ENCODE measurements at places on chromosomes 4 and X. TPM values are rescaled to one million over a fixed set of nuclear protein-coding genes. Genes with fewer than 3 reads are reported as not detected.
A peak's percentile ranks its signal among the peaks of the same experiment; 100 is the strongest.

- DNase-seq: no peak
Measured at GRCh38 chr4:39840027-39840426, 137.7 kb downstream of the PDS5A start.

DNA sequence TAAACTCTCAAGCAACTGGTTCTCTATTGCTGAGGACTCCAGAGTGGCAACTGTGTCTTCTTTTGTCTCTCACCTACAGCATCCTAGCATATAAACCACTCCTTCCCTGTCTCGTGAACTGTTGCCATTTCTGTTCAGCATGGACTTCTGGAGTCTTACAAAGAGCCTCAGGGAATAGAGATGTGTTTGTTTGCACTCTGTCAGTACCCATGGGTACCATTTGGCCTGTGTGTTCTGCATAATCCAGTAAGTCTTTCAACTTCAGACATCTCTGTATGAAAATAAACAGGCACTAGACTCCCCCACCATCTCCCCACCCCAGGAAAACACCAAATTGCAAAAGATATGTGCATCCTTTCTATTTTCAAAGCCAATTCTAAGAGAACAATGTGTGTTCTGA lies 1351.6 kb upstream of the PABPC4L start:
- no peak for DNase-seq

DNA sequence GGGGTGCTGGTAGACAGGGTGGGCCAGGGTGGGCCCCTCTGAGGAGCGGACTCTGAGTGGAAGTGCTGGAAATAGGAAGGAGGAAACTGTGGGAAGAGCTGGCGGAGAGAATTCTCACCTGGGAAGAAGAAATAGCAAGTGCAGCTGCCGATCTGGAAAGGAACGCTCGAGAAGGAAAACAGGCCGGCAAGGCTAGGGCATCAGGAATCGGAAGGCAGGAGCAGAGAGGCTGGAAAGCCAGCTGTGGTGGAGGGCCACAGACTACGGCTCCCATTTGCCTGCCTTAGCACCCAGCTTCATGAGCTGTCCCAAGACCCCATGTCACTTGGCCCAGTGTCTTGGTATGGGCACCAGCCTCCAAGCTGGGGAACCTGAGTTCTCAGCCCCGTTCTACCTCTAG lies 37.3 kb downstream of the DCTD start:
- no peak for DNase-seq

DNA sequence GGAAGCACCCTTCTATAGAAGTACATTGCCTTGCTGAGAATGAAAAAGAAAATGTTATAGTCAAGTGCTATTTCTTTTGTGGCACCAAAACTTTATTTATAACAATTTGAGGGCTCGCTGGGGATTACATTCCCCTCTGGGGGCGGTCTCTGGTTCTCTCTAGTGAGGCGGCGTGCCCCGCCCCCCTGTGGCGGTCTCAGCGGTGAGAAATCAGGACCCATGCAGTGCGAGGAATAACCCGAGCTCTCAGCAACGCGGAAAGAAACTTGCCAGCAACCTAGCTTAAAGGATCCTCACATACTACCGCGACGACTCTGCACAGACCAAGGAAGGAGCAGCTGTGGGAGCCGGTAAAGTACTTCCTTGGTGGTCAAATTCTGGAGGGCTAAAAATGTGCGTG lies 83.4 kb upstream of the SHISA3 start:
- no peak for DNase-seq

GRCh38 chr4:158094413-158095134 lies 78.3 kb downstream of the GASK1B start:
- DNase-seq: no peak

- no peak for DNase-seq
Measured at GRCh38 chr4:24513718-24514117, 70.6 kb downstream of the DHX15 start.

DNA sequence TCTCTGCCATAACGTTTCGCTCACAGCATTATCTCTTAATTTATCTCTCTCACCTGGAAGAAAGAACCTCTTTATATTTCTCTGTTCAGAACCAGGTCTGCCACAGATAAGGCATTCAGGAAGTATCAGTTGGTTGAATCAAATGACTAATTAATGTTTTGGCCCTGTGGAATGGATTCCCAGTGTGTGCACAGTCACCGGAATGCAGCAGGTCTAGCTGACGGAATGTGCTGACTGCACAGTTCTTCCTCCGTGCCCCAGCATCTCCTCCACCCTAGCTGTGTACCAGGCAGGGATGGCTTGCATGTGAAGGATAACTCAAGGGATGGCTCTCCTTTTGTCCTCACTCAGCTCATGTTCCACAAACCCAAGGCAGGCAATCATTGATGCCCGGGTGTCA lies 141.8 kb upstream of the MSX1 start:
- no peak for DNase-seq

- no peak for DNase-seq
Measured at GRCh38 chrX:56289449-56289848, 57.3 kb downstream of the KLF8 start.

DNA sequence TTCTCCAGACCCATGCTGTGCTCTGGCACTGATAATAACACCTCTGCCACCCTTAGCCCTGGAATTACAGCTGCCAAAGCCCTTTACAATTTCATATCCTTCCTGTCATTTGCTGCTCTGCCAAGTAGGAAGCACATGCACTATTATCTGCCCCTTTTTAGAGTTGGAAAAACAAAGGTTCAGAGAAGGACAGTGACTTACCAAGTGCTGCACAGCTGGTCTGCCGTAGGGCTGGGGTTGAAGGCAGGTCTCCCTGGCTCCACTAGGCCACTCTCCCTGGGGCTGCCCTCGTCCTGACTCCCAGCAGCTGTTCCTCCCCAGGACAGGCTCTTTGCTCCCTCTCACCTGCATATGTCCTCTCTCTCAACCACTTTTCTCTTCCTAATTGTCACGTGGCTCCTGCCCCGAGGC lies 73.4 kb downstream of the ANAPC4 start:
- no peak for DNase-seq

DNA sequence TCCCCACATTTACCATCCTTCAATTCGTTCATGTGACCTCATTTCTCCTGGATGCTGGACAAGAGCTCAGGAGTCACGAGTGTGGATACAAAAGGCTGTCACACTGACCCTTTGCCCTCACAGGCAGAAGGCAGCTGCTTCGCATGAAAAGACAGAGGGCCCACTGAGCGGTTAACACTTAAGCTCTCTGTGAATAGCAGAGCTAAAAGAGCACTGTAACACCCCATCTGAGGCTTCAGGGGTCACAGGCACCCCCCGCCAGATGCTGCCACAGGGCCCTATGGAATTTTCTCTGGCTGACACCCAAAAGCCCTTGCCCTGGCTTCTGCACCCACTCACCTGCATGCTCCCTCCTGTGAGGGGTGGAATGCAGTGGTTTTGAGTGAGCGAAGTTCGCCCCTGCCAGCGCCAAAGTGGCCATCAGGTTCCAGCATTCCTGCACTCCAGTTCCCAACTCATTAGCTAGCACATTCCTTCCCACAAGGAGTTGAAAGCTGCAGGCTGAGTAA lies 360.9 kb downstream of the PPP3CA start:
- no peak for DNase-seq

DNA sequence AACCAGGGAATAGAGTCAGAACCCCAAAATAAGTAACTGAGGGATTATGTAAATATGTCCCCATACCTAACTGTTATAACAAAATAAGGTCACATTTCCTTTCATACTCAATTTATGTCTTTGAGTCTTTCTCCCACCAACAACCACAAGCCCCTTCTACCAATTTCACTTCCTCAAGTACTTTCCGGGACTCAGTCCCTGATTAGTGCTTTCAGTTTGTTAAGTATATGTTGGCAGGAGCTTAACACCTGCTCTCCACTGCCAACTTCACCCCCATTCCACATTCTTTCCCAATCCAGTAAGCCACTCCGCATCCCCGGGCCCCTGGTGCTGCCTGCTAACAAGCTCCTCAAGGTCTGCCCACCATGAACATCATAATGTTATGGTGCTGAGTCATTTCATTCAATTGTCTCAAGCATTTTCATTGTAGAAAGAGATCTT lies 71.3 kb upstream of the SPRY1 start:
- DNase-seq: peak; percentile 75

DNA sequence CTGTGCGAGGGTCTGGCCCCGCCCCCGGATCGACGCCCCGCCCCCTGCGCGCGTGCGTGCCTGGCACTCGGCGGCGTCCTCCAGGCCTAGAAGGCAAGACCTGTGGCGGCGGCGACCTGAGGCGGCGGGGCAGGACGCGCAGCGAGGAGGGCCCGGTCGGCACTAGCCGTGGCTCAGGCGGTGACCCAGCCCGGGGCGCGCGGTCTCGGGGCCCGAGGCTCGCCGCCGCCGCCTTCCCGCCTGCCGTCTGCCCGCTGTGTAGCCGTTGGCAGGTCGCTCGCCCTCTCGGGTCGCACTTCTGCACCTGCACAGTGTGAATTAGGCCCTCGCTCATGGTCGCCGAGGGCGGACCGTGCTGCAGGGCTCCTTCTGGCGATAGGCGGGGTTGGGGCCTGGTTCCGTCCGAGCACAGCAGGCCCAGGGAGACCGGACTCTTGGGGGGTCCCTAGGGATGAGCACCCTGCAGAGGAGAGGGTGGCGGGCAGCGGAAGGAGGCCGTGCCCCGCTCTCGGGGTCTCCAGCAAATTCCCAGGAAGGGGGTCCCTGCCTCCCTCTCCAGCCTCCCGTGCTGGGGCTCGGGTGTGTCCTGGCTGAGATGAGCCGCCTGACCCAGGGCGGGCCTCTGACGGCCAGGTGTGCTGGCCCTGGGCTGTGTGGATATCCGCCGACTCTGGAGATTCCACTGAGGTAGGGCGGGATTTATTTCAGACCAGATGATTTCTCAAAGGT lies 557 bp upstream of the FAM53A start:
- DNase-seq: no peak

- no peak for DNase-seq
Measured at GRCh38 chrX:103941201-103941975, 21.0 kb upstream of the TMSB15B start.

DNA sequence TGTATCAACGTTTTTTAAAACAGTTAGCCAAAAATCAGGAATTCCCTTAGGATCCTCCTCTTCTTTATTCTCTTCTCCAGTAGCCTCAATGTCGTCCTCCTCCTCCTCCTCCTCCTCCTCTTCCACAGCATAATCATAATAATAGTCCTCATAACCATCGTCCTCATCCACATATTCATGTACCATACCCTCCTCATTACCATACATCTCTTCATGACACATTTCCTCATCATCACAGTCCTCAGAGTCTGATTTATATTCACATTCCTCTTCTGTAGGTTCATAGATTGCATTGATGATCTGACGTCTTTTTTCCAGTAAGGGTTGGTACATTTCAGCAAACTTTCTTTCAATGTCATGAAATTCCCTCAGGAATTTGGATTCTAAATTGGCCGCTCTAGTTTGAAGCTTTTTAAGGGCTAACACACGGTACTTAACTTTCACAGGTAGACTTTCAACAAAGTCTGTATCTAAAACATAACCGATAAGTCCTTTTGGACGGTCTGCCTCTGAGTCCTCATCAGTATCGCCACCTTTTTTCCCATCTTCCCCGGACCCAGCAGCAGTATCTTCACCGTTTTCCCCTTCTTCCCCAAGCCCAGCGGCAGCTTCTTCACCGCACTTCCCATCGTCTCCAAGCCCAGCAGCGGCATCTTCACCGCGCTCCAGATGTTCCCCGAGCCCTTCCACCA lies 771 bp downstream of the NAP1L2 start:
- no peak for DNase-seq

DNA sequence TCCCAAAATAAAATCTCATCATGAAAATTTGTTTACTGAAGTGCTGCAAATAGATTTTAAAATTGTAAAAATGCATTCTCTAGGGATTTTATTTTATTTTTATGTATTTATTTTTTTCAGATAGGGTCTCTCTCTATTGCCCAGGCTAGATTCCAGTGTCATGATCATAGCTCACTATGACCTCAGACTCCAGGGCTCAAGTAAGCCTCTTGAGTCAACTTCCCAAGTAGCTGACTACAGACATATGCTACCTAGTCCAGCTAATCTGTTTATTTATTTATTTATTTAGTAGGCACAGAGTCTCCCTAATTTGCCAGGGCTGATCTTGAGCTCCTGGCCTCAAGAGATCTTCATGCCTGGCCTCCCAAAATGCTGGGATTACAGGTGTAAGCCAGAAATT lies 317.7 kb upstream of the ANXA10 start:
- DNase-seq: no peak

Gene SPANXB1
- not detected for total RNA-seq

Gene FAM114A1
- 5.4 TPM for total RNA-seq

Gene GNL3L
- total RNA-seq: 57.9 TPM

Gene GAGE12F
- total RNA-seq: 0.72 TPM

Gene GPM6B
- not detected for total RNA-seq

Measured in GM12878 (cell line).